Renal pelvis (tissue), 12 donors: ENCODE measurements at places on chromosomes 6 and 20. TPM values are rescaled to one million over a fixed set of nuclear protein-coding genes. Genes with fewer than 3 reads are reported as not detected.

The PCIF1 gene
- 46.1 TPM for polyA plus RNA-seq

The LZTS3 gene
- polyA plus RNA-seq, result 20.6 TPM

The SOBP gene
- polyA plus RNA-seq, result 11.0 TPM

The SLC12A5 gene
- polyA plus RNA-seq, result 2.3 TPM

The SIRPB1 gene
- polyA plus RNA-seq, result 0.18 TPM

The KAT14 gene
- 29.7 TPM for polyA plus RNA-seq
